ENCODE measurements at places on chromosomes 7 and 10.

DNA sequence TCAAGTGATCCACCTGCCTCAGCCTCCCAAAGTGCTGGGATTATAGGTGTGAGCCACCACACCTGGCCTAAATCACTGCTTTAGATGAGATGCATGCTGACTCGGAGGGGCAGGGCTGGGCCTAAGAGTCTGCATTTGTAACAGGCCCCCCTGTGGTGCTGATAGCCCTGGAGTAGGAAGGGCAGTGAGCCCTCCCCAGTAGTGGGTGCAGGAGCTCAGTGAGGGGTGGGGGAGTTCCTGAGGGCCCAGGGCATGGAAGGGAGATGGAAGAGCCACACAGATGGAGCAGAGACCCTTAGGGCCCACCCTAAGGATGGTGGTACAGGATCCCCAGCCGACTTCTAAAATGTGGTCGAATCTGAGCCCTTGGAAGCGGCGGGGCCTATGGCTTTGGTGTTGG, 131.7 kb upstream of the PPIF start:
- DNase-seq: no peak

GRCh38 chr7:32206488-32206887, 136.3 kb upstream of the PDE1C start:
- DNase-seq: no peak

GRCh38 chr7:115087437-115087836, 165.5 kb downstream of the MDFIC start:
- no peak for DNase-seq

DNA sequence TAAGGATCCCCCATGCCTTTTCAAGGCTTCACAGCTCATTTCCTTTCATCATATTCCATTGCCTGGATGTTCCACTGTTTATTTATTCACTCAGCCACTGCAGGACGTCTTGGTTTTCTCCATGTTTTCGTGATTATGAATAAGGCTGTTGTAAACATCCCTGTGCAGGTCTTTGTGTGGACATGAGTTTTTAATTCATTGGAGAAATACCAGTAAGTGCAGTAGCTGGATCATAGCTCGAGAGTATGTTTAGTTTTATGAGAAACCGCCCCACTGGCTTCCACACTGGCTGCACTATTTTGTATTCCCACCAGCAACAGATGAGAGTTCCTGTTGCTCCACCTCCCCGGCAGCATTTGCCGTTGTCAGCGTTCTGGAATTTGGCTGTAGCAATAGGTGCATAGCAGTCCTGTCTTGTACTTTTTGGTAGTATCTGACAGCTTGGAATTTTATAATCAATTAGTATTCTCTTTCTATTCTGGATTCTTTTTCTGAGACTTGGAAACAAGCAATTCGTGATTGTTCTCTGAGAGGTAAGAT, 269.9 kb upstream of the PITRM1 start:
- DNase-seq: no peak

DNA sequence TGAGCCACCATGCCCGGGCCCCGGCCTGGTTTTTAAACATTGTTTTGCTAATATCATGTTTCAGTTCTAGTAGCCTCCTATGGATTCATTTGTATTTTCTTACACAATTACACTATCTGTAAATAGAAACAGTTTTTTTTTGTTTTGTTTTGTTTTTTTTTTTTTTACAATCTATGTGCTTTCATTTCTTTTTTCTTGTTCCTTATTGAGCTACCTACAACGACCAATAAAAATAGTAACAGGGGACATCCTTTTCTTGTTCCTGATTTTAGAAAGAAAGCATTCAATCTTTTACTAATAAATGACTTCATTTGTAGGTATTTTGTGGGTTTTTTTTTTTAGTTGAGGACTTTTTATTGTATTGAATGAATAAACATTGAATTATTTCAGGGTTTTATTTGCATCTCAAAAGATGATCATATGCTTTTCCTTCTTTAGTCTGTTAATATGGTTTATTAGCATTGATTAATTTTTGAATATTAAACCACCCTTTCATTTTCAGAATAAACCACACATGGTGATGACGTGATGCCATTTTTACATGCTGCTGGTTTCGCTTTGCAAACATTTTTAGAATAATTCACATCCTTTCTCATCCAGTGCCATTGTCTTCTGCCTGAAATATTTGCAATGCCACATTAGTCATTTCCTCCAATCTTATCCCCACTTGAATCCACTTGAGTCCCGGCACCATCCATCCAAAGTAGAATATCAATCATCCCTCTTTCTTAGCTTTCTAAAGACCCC, 18.1 kb upstream of the AKR1E2 start:
- no peak for DNase-seq

GRCh38 chr7:123673752-123674398, 18.2 kb downstream of the LMOD2 start:
- DNase-seq: no peak

DNA sequence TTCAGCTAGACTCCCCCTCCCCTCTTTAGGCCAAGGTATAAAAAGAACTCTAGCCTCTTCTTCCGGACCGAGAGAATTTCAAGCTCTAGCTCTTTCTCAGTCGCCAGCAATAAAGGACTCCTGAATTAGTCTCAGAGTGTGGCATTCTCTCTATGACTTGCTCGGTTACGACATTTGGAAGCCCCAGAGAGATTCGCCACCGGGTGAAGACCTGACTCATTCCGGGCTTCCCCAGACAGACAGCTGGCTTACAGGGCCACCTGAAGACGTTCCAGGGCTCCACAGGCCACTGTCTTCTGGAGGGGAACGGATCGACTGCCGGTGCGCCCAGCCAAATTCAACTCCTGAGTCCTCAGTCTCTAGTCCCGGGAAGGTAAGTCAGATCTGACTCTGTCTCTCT, at the start of gene AKR1B15:
AKR1B15 (plus strand) TSS at position 234 of the 400 bp plus-strand sequence. CDS start 15,510 bp downstream, outside the sequence.
- DNase-seq: no peak

- DNase-seq: no peak
Measured at GRCh38 chr7:86768394-86768793, 124.7 kb downstream of the GRM3 start.

DNA sequence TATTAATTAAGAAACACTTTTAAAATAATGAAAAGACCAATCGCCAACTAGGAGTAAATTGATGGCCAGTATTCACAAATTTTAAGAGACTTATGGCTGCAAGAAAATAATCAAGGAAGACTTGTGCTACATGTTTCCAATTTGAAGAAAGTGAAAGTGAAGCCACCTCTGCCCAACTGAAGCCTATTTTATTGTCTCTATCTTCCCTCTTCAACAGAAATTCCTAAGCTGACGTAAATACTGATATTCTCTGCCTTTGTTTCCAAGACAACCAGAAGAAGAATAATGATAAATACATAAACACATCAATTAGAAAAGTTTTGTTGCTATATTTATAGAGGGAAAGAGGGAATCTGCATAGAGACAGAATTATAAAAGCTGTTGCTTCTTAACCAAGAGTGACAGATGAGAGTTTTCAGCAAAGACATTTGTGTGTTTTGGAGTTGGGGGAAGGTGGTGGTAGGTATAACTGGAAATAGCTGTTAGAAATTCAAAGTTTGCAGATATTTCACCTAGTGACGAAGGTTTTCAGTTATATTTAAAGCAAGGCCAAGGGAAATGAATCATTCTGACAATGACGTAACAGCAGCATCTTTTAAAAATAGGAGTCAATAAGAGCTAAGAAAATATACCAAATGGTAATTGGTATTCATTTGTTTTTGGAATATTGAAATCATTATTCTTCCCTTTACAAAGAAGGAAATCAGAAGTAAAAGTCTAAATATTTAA, 576.6 kb upstream of the SORCS1 start:
- DNase-seq: no peak

GRCh38 chr7:105132335-105132734, 118.3 kb downstream of the KMT2E start:
- DNase-seq: no peak

- no peak for DNase-seq
Measured at GRCh38 chr10:1465418-1465911, 271.9 kb downstream of the ADARB2 start.

GRCh38 chr7:28512668-28513440, 100.5 kb downstream of the CREB5 start:
- no peak for DNase-seq

DNA sequence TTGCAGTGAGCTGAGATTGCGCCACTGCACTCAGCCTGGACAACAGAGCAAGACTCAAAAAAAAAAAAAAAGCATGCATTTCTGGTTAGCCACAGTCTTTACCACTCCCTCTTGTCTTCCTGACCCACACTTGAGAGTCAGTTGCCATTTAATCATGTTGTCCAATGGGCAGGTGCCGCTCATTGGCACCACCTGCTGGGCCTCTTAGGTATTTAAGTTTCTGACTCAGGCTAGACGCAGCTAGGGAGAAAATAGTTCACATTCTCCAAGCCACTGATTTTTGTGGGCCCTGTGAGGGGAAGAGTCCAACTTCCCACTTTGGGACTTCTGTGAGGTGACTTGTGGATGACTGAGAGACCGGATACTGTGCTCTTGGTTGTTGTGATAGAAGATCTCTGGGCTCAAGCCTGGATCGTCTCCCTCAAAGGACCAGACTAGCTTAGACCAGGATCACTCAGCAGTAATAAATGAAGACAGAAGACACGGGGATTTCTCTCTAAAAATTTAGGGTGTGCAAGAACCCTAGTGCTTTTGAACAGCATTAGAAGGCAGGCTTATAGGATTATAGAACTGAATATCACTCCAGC, 26.8 kb upstream of the SORCS3 start:
- no peak for DNase-seq

DNA sequence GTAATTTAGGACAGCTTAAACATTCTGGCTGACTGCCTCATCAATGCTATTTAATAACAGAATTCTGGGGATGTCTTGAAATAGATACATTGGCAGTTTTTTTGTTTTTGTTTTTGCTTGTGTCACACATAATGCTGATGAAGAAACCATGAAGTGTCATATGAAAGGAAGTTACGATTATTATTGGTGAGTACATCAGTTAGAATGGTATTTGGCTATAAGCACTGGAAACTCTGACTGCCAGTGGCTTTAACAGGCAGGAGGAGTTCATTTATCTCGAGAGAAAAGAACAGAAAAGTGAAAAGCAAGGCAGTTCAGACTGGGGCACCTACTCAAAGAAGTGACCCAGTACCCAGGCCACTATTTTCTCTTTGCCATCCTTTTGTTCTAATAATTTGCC, 18.1 kb downstream of the LSM8 start:
- DNase-seq: no peak

- DNase-seq: no peak
Measured at GRCh38 chr10:127009366-127009765, 104.1 kb downstream of the DOCK1 start.

GRCh38 chr10:123588386-123588914, 77.7 kb upstream of the GPR26 start:
- DNase-seq: no peak

GRCh38 chr7:87218796-87219544, 562 bp downstream of the TMEM243 start:
- DNase-seq: no peak

DNA sequence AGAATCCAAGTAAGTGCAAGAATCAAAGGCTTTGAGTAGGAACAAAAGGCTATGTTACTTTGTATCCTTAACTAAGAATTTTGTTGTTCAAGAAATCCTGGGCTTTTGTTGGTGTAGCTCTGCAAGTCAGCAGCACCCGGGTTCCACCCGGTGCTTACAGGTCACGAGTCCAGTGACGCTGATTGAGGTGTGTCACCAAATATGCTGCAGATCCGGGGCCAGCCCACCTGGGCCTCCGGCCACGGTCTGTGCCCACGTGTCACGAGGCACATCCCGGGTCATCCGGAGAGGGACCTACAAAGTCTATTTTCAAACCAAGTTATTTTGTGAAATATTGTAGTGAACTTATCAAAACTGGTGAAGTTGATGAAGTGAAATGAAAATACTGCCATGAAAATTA, 103.1 kb downstream of the MGMT start:
- no peak for DNase-seq

- no peak for DNase-seq
Measured at GRCh38 chr10:28640551-28640950, 36.8 kb upstream of the BAMBI start.

GRCh38 chr10:70331486-70332268, 47.9 kb upstream of the NPFFR1 start:
- DNase-seq: no peak

- no peak for DNase-seq
Measured at GRCh38 chr10:124646483-124647352, 97.5 kb downstream of the FAM53B start.

DNA sequence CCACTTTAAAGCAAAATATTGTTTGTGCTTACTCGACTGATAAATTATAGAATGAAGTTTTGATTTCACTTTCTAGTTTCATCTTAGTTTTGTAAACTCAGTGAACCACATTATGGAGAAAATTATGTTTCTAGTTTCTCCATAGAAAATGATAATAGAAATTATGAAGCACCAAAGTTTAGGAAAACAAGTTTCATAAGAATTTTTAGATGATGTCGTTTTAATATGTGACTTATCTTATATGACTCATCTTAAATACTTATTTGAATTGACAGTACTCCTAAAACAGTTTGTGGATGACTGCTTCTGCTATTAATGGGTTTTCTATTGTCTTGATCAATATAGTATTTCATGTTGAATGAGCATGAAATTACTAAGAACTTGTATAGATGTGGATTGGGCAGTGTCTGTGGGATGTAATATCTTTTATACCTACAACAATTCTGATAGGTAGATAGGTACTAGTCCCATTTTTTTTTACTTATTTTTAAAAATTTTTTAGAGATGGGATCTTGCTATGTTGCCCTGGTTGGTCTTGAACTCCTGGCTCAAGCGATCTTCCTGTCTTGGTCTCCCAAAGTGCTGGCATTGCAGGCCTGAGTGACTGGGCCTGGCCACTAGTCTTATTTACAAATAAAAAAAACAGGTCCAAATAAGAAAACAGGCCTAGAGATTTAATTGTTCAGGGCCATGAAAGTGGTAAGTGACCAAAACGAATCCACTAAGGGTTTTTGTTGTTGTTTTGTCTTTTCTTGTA, 3.7 kb downstream of the HBP1 start:
- no peak for DNase-seq

DNA sequence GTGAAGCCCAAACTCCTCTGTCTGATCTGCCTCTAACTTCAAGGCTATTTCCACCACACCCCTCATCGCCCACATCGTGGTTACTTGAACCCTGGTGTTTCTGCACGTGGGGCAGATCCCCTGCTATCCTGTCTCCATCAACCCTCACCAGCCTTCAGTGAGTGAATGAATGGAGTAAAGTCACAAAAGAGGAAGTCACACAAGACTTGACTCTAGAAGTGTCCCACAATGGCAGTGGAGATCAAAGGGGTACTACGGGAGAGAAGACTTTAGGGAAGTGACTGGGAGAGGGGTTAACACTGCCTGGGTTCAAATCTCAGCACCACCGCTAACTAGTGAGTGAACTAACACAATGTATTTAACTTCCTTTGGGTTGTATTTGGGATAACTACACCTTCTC, 85.9 kb downstream of the COBL start:
- no peak for DNase-seq

Data from nucleus accumbens (tissue), 56 donors.